ENCODE measurements at places on chromosomes 6 and 20.

DNA sequence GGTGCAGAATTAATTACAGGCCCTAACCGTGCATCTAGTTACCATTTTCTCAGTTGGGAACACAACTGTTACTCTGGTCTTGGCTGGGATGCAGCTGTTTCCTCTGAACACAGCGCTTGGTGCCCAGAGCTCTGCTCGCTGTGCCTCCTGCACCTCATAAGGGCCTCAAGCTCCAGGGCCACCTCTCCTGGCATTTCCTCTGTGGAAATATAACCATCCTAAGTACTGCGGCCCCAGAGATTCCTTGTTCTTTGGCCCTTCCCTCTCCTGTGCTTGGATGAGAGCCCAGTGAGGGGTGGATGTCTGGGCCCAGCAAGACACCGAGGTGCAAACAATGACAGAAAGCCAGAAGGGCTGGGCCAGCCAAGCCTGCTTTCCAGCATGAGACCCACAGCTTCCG lies 169.9 kb upstream of the CST7 start:
- no peak for DNase-seq

DNA sequence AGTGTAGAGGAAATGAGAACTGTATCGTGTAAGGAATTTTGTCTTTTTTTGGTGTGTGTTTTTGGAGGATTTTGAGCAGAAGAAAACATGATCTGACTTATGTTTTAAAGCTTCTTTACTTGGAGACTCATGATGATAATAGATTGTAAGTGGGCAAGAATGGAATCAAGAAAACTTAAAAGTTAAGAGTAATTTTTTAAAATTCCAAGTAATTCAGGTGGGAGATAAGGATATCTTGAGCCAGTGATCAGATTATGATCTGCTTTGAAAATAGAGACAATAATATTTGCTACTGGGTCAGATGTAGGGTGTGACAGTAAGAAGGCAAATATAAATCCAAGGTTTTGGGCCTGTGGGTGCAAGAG lies 734 bp downstream of the ZSCAN26 start:
- DNase-seq = no peak

GRCh38 chr20:38902601-38903000 lies 23.6 kb upstream of the FAM83D start:
- no peak for DNase-seq

DNA sequence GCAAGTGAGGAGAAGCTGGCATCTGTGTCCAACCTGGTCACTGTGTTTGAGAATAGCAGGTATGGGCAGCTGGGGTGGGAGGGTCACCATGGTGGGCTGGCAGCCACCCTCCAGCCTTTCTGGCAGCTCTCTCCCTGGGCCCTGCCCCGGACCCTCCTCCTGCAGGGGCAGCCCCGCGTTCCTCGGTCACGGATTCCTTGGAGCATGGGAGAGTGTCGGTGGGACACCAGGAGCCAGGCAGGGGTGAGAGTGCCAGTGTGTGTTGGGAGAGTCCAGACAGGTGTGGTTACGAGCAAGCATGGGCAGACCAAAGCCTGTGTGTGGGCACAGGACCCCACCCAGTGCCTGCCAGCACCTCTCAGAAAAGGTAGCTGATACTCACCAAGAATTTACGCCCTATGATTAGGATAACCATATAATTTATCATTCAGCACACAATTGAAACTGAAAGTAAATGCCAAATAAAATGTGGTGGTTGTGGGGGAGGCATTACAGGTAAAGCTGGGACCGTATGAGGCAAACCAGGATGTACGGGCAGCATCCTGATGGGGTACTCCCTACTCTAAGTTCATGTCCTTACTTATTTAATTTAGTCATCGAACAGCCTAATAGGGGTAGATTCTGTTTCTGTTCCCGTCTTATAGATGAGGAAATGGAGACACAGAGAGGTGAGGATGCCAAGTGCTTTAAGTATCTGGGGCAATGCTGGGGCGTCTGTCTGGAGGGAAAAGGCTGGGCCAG lies 542 bp downstream of the FGD2 start:
- no peak for DNase-seq

GRCh38 chr20:62832212-62832922 lies 15.5 kb downstream of the COL9A3 start:
- no peak for DNase-seq

DNA sequence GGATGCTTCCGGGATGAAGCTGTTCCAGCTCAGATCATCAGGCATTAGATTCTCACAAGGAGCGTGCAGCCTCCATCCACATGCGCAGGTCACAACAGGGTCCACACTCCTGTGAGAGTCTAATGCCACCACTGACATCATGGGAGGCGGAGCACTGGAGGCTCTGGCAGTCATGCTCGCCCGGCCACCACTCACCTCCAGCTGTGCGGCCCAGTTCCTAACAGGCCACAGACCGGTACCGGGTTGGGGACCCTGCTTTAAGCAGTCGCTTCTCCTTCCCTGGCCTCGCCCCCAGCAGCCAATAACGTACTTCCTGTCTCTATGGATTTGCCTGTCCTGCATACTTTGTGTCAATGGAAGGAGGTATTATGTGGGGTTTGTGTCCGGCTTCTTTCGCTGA lies 236.8 kb downstream of the TAF4 start:
- no peak for DNase-seq

- no peak for DNase-seq
These were observed 98.1 kb upstream of the AKAP12 start for GRCh38 chr6:151141685-151142084.

DNA sequence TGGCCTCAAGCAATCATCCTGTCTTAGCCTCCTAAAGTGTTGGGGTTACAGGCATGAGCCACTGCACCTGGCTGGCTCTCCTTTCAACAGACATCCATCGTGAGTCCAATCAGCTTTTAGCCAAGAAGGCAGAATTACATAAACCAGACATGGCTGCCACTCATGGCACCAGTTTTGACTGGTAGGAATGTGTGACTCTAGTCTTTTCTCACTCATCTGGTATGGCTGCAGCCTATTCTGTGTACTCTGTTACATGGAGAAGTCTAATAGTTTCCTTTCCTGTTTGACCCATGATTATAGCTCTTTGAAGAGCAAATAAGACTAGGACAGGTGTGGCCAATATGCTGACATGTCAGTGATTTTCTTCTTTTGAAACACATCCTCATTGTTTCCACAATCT lies 27.0 kb upstream of the RNF144B start:
- no peak for DNase-seq

DNA sequence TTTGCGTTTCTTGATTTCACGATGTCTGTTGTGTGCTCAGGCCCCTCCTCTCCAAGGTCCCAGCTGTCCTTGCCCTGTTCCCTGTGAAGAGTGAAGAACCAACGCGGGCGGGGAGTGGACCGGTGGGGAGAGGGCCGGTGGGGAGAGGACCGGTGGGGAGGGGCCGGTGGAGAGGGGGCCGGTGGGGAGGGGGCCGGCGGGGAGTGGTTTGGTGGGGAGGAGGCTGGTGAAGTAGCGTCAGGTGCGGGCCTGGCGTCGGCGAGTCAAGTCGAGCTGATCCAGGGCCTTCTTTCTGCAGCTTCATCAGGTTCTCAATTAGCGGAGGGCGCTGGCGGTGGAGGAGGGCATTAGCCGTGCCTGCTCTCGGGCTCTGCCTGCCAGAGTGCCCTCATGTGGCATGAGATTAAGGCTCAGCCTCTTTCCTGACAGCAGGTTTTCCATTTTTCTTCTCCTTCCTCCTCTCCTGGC lies 21.2 kb upstream of the BHLHE23 start:
- DNase-seq = no peak

GRCh38 chr6:108837236-108837971 lies 10.8 kb upstream of the ARMC2 start:
- DNase-seq = no peak

DNA sequence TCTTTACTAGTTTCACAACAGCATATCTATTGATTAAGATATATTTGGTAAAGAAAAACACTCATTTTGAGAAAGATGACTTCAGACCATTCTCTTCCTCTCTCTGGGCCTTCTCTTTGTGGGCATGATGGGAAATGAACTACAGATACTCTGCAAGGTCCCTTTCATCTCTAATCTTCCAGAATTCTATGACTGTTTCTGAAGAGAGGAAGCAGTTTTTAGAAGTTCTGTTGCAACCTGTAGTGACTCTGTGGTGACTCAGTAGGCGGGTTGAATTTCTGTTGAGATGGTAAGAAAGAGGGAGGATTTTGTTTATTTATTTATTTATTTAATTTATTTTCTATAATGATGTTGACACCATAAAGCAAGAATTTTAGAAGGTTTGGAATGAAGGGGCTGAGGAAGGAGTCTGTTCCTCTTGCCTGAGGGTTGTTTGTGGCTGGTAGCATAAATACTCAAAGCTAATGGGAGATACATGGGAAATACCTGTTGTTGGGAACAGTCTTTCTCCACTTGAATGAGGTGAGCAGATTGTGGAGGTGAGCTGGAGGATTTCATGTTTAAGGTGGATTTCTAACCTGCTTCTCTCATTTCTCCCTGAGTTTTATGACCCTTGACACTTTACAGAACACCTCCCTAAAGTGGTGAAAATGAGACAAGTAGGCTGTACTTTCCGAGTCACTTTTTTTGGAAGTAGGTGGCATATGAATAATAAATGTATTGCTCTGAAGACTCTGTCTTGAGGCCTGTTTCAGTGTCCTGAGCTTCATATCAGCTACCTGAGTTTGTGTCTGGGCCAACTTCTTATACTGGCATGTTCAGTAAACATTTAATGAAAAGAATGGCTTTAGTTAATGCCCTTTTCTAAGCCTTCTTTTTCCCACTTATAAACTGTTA lies 15.0 kb downstream of the ACSS2 start:
- DNase-seq = no peak

DNA sequence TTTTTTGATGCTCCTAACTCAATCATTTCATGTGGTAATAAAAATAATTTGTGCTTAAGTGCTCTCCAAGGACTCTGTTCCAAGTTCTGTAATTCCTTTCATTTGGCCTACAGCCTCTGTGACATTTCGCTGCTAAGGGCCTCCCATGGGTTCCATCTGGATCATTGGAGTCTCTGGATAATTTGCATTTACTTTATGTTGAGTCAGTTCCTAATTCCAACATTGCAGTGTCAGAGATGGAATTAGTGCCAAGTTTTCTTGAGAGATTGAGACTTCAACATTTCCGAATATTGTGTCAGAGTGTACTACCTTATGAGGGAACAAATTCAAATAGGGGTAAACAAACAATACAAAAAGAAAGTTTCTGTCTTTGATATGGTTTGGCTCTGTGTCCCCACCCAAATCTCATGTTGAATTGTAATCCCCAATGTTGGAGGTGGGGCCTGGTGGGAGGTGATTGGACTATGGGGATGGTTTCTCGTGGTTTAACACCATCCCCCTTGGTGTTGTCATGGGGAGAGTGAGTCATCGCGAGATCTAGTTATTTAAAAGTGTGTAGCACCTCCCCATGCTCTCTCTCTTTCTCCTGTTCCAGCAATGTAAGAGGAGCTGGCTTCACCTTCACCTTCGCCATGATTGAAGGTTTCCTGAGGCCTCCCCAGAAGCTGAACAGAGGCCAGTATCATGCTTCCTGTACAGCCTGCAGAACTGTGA lies 244.1 kb upstream of the TBX18 start:
- DNase-seq = no peak

DNA sequence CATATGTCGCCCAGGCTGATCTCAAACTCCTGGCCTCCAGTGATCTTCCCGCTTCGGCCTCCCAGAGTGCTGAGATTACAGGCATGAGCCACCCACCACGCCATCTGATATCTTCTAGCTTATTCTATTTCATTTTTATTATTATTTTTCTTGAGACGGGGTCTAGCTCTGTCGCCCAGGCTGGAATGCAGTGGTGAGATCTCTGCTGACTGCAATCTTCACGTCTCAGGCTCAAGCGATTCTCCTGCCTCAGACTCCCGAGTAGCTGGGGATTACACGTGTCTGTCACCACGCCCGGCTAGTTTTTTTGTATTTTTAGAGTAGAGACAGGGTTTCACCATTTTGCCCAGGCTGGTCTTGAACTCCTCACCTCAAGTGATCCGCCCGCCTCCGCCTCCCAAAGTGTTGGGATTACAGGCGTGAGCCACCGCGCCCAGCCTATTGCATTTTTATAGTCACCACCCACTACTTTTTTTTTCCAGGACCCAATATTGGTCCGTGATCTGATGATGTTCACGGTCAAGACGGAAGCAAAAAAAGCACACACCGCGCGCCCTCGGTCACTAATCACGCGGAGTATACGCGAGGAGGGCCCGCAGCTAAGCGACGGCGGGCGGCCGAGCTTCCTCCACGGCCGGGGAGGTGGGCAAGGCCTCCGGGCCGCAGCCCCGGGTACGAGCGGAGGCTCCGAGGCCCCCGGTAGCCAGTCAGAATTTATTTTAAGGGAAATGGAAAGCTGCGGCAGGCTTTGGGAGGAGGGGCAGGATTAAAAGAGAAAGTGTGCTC lies 1.1 kb upstream of the LSM14B start:
- DNase-seq = no peak

DNA sequence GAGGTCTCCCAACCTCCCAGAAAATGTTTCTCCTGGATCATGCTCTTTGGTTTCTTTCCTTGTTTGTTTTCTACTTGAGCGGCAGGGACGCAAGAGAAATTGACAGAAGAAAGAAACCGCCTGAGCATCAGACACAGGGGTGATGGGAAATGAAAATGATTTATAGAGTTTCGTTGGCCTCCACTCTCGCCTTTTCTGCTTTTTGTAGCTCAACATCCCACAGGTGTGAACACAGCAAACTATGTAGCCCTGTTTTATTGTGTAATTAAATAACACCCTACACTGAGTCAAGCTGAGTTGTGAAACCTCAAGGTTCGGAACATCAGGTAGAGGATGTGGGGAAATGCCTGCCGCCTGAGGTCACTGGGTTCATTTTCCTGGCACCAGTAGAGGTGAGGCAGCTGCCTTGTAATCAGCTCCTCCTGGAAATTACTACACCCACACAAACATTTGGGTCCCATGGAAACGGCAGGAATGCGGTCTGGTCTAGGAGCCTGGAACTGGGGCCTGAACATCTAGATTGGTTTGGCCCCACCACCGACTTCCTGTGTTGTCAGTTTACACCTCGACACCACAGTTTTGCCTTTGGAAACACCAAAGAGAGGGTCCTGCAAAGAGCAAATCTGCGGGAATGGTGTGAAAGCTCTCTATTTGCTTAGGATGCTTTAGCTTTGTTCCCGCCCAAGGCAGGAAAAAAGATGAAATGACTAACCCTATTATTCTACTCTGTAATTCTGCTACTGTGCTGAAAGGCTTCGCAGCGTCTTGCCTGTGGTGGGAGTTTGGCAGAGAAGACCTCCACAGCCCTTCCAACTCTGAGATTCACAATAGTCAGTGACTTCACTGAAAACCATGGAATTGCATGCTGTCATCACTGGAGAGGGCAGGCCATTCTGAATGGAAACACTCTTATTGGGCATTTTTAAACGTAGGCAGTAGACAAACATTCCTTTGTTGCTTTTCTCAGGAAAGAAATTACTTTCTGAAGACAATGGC lies 53.0 kb downstream of the ADAT2 start:
- DNase-seq = no peak

GRCh38 chr20:38214256-38215193 lies 46.0 kb downstream of the KIAA1755 start:
- DNase-seq = no peak

- no peak for DNase-seq
These were observed 2.8 kb upstream of the CYP24A1 start for GRCh38 chr20:54176610-54177009.

GRCh38 chr6:35311390-35312075 lies 13.9 kb downstream of the DEF6 start:
- DNase-seq = no peak
